Stimulated activated CD8-positive, alpha-beta memory T cell treated with anti-CD3 and anti-CD28 coated beads, Interleukin-15, amount 100 ng/mL, for 1 hour (primary cell): ENCODE measurements at places on chromosomes 16 and 17.

- DNase-seq = no peak
Observed at GRCh38 chr16:30092373-30093010, 768 bp upstream of the TBX6 start.

DNA sequence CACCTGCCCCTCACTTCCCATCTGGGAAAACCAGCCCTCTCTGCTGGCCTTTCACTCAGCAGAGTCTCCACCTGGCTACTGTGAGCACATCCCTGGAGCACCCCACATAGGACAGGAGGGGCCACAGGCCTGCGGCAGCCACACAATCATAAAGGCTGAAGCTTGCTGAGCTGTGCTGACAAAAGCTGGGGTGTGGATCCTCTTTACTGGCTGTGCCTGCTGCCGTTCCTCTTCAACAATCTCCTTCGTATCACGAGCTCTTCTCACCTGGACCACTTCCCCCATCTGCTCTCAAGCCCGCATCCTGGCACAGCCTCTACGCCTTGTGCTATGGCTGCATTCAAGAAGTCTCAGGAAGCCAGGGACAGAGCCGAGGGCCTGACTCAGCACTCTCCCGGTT lies 86.1 kb downstream of the ZNF778 start:
- no peak for DNase-seq

GRCh38 chr17:29042679-29043538 lies at the start of gene PIPOX:
Gene PIPOX (plus strand): TSS chr17:29043141. CDS start chr17:29043226, 85 bp downstream.
- DNase-seq = no peak

DNA sequence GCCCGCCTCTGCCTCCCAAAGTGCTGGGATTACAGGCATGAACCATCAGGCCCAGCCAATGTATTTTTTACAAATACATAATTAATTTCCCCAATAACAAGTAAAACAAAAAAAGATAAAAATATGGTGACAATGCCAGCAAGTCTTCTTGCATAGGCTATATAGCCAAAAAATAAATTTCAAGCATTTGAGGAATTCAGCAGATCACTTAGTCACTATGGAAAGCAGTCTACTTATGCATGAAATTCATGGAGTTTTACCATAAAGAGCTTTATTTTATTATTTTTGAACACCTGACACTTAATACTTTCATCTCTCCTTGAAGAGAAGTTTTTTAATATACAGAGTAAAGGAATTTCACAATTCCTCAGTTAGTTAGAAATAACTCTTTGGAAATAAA lies 56.4 kb downstream of the BRIP1 start:
- no peak for DNase-seq

DNA sequence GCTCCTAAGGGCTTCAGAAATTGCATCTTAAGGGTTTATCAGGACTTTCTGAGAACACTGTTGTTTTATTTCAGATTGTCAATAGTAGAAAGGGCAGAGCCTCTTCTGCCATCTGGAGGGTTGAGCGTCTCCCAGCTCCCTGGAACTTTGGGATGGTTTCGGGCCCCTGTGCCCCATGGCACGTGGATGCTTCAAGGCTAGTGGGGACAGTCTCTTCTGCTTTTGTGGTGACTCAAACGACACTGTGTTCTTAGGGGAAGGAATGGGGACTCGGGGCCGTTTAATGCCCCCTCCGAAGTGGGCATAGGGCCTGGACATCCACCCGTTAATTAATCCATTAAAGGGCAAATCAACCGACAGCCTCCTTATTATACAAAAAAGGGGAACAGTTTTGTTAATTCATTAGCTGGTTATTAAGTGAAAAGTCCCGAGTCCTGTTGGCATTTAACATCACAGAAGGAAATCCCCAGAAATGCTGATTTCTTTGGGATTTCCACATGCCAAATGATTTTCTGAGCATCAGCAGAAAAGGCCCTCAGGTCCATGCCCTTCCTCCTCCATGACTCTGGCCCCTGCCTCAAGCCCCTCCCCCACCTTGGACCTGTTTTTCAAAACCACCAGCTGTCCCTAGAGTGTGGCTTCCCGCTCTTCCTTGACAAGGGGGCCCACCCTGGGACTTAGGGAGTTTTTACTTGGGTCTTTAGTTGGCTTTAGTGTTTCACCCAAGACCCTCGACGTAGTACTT lies 68.7 kb downstream of the ARSG start:
- no peak for DNase-seq

DNA sequence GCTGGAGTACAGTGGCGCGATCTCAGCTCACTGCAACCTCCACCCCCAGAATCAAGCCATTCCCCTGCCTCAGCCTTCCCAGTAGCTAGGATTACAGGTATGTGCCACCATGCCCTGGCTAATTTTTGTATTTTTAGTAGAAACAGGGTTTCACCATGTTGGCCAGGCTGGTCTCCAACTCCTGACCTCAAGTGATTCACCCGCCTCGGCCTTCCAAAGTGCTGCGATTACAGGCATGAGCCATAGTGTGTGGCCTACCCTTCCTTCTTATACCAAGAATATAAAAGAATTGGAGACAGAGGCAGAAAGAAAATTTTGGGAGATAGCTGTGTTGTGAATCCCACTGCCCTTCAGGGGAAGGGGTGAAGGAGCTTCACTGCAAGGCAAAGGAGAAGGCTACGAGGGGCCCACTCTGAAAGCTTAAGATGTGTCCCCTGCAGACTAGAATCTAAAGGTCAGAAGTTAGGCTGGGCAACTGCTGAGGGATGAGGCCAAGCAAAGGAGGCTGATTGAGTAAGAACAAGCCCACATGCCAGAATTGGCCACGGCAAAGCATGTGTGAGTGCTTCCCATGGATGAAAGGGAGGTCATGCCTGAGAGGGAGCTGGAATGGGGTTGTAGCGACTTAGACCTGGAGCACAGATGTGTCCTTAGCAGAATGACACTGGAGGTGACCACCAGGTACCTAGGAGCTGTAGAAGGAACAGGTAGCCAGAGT lies 8.4 kb upstream of the CRYBA1 start:
- no peak for DNase-seq

- DNase-seq = no peak
Observed at GRCh38 chr16:75695708-75696107, 5.6 kb downstream of the DUXB start.

DNA sequence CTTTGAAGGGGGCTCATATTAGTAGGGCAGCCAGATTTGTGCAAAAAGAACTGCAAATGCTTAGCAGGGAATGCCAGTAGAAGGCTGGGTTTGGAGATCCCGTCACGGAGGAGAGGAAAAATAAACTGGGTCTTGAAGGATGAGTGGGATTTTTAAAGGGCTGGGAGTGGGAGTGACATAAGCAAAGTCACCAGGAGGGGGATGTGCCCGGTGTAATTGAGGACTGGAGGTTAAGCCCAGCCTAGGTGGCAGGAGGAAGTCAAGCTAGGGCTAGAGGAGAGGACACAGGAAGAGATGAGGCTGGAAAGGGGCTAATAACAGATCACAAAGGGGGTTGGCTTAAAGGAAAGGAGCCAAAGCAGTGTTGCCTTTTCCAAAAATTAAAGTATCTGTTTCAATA lies 23.2 kb upstream of the LONP2 start:
- DNase-seq = no peak

DNA sequence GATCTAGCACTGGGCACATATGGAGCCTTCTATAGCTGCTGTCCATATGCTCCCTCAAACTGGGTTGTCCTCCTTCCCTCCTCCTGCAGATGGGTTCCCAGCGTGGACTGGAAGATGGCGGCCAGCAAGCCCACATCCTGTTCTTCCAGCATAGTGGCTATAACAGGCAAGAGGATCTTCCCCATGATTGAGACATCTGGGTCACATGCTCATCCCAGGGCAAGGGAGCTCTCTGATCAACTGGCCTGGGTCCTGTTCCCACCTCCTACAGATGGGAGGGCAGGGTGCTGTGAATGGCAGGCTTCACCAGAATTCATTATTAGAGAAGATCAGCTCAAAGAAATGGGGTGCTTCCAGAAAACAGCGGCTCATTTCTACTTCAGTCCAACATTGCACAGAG lies 210.2 kb downstream of the PARN start:
- DNase-seq = no peak

GRCh38 chr17:50818261-50818660 lies 17.1 kb upstream of the WFIKKN2 start:
- no peak for DNase-seq

DNA sequence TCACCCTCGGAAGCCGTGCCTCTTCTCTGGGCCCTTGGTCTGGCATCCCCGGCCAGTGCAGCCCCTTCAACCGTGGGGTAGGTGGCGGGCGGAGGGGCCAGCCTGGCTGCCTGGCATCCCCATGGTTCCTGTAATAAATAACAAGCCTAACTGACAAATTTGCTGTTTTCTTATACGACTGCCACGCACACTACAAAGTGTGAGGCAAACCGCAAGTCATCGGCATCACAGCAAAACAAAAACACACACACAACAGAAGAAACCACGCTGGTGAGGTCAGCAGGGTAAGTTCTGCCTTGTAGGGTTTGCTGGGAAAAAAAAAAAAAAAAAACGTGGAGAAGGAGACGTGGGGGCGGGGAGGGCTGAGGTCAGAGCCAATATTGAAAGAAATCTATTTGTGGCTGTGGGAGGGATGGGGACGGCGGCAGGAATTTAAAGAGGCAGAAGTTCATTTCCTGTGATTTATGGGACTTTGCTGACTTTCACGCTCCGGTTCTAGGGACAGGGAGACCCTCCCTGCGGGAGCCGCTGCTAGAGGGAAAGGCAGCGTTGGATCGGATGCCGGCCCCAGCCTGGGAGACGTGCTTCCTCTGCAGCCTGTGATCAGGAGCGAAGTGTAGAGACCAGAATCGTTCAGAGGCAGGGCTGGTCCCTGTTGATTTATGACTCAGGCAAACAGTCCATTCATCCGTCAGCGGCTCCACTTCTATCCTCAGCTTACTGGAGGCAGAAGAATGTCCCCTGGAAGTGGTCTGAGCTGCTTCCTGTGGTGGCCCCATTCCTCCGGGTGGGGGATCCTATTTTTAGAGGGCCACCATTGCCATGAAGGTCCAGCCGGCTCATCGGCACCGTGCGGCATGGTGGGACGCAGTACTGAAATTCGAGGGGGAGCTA lies 162.8 kb downstream of the FOXL1 start:
- no peak for DNase-seq

- DNase-seq = no peak
Observed at GRCh38 chr17:17789828-17790636, 46.8 kb downstream of the SREBF1 start.

GRCh38 chr16:71216714-71217113 lies 13.8 kb downstream of the HYDIN start:
- DNase-seq = no peak

GRCh38 chr17:5535436-5535835 lies 48.9 kb downstream of the NLRP1 start:
- no peak for DNase-seq

DNA sequence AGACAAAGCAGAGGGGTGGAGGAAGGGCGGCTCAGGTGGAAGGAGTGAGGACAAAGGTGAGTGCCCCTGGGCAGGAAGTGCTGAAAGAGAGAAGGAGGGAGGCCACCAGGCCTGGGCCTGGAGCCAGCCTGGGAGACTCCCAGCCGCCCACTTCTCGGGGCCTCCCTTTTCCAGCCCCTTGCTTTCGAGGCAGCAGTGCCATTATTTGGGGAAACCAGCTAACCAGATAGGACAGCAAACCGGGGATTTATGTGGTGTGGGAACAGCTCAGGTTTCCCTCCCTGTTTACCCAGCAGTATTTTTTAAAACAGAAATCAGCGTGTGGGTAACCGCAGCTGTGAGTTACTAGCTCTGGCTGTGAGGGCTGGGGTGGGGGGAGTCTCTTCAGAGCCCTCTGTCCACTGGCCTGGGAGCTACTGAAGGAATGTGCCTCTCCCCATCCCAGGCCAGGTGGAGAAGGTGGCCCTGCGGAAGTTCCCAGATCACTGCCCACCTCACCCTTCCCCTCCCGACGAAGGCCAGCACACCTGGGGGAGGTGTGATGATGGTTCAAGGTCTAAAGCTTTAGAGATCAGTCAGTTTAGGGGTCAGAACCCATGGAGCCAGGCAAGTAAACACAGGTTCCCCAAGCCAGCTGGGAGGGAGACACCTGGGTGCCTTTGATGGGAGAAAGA lies 8.4 kb upstream of the MEOX1 start:
- no peak for DNase-seq

DNA sequence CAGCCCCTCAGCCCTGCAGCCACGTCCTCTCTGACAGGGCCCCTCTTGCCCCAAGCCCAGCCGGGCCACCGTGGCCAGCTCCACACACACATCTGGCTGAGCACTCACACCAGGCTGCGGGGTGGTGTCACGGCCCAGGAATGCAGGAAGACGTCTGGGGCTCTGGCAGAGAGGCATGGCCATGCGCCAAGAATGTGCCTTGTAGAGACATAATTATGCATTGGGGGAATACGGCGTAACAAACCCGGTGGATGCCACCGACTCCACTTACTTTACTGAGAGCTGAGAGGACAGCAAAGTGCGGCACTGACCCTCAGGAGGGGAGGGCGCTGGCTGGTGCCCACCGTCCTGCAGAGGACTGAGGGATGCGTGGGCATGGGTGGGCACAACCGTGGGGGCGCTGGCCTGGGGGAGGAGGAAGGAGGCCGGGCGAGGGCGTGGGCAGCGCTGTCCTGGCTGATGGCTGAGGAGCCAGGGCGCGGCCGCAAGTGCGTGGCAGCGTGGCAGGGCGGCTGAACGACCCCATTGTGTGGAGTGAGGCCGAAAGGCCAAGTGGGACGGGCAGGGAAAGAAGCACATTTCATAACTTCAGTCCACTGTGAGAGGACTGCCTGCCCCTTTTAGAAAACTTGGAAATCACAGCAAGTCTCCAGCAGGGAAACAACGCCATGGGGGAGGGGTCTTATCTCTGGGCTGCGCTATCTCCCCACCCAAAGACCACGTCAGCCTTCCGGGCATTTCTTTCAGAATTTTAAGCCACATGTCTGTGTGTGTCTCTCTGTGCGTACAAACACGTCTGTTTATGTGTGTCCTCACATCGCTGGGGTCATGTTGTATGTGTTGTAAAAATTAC lies 30.6 kb downstream of the METRNL start:
- no peak for DNase-seq

- no peak for DNase-seq
Observed at GRCh38 chr16:67954421-67955196, 10.7 kb upstream of the LCAT start.

- no peak for DNase-seq
Observed at GRCh38 chr16:10572611-10573010, 7.8 kb downstream of the EMP2 start.

- no peak for DNase-seq
Observed at GRCh38 chr16:57556941-57557541, 14.6 kb downstream of the ADGRG5 start.

DNA sequence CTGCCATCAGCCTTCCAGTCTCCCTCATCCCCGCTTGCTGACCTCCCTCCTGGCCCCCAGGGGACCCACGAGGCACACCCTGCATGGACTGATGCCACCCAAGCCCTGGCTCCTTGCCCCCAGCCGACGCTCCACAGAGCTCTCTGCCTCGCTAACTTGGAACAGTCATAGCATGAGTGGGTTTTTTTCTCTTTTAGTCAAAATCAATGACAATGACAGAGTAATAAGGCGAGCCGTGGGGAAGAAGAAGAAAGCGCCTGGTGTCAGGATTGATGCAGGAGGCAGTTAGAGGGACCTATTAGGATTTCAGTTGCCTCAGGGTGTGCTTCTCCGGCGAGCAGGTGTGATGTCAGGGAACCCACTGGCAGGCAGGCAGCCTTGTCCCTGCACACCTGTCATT lies 176.3 kb upstream of the TNRC6C start:
- DNase-seq = no peak

- no peak for DNase-seq
Observed at GRCh38 chr16:6362321-6362720, 970.3 kb upstream of the RBFOX1 start.
